ENCODE measurements at places on chromosomes 16 and 17.

DNA sequence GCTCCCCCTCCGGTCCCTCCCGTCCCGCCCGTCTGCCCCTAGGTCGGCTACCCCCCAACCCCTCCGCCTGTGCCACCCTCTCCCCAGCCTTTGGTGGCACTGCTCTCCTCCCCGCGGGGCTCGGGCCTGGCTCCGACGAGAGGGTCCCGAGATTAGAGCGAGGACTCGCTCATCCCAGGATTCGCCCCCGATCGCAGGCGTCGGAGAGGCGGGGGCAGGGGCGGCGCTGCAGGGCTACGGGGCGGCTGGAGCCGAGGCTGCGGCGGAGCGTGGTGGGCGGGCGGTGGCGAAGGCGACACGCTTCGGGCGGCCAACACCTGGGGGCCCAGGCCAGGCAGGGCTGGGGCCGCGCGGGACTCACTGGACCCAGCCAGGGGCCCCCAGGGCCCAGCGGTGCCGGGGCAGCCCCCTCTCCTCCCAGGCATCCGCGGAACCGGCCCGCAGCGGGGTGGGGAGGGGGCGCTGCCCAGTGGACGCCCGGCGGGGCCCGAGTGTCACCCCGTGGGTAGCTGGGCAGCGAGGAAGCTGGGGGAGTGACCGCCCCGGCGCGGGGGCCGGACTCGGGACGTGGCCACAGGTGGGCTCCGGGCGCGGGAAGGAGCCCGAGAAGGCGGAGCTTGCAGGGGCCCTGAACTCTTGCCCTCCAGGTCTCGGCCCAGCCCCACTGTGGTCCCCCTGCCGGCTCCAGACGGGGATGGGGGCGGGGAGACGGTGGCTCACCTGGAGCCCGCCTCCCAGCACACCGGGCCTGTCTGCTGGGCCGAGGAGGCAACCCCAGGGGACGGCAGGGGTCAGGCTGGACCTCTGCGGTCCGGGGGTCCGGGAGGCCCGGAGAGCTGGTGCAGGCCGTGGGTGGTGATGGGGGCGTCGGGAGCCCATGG lies 1.5 kb downstream of the MGAT5B start:
- no peak for DNase-seq

- DNase-seq = no peak
These were observed 3.5 kb upstream of the YPEL2 start for GRCh38 chr17:59327981-59328290.

GRCh38 chr16:4846503-4846900 lies 586 bp downstream of the GLYR1 start:
- DNase-seq = no peak

GRCh38 chr16:23974223-23974622 lies 138.4 kb downstream of the PRKCB start:
- DNase-seq = no peak

GRCh38 chr16:85844169-85844481 lies 44.6 kb downstream of the COX4I1 start:
- no peak for DNase-seq

DNA sequence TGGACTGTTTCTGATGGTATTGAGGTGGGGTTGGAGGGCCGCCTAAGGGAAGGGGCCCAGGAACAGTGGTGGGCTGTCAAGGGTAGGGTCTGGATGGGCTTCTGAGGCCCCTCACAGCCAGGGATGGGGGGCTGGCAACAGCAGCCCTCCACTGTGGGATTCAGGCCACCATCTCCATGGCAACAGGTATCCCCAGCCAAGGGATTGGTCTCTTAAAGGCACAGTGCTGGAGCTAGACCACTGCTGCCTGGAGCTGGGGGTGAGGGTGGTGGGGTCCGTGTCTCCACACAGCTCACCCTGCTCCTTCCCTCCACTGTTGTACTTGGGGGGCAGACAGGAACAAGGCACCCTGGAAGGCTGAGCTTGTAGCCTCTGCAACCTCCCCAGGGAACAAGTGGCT lies 41.8 kb downstream of the PSME3IP1 start:
- DNase-seq = no peak

- DNase-seq = no peak
These were observed 1.8 kb upstream of the WIPI1 start for GRCh38 chr17:68459037-68459639.

DNA sequence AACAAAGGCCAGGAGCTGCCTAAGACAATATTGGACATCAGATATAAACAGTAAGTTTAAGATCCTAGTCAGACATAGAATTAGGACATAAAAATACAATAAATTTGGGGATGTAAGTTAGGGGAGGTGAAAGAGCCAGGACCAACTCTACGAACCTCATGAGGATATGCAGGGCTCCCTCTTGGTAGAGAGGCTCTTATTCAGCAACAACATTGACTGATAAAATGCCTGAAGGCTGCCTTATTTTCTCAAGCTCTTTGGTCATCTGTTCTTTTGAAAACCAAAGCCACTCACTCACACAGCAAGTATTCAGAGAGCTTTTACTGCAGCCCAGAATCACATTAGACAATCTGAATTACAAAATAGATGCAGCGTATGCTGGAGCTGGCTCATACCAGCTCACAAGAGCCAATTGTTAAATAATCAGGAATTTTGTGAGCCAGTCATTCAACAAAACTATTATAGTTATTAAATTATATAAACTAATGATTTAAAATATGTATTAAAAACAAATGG lies 108.6 kb upstream of the CLEC3A start:
- no peak for DNase-seq

DNA sequence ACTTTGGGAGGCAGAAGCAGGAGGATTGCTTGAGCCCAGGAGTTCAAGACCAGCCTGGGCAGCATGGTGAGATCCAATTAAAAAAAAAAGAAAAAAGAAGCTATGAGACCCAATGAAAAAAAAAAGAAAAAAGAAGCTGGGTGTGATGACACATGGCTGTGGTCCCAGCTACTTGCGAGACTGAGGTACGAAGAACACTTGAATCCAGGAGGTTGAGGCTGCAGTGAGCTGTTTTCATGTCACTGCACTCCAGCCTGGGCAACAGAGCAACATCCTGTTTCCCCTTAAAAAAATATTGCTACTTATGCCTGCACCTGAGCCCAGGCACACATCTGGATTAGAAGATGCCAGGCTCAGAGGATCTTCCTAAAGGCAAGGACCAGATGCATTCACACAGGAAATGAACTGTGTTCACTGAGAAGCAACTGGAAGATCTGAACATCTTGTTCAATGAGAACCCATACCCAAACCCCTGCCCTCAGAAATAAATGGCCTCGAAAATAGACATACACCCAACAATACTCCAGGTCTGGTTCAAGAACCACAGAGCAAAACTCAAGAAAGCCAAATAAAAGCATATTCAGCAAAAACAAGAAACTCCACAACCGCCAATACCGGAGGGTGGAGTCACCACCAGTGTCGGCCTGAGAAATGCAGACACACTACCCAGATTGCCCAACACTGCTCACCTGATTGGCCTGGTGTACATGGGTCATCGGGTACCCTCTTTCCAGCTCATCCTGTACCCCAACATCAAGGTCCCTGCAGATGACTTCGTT lies 4.4 kb downstream of the RNF135 start:
- no peak for DNase-seq

DNA sequence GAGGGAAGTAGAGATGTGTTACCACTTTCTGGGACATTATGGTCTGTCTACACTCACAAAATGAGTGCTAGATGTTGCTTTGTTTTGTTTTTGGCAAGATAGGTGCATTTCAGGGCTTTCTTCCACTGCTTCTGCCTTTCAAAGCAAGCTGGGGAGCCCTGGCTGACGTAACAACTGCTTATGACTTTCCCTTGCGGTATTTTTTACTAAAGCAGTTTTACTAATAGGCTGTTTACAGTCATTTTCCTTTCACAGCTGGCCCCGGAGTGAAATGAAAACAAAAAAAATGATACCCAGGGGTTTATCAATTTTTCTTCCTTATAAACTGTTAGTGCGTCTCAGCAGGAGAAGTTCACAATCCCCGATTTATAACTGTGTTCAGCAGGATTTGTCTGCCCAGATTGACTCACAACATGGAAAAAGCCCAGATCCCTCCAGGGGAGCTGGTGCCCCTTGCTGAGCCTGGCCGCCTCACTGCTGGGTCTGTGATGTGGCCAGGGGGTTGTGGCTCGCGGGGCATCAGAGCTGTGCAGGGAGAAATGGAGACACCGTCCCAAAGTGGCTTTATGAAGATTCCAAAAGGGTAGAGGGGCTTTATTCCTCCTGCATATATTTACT lies 184.4 kb upstream of the HS3ST3A1 start:
- DNase-seq = no peak

DNA sequence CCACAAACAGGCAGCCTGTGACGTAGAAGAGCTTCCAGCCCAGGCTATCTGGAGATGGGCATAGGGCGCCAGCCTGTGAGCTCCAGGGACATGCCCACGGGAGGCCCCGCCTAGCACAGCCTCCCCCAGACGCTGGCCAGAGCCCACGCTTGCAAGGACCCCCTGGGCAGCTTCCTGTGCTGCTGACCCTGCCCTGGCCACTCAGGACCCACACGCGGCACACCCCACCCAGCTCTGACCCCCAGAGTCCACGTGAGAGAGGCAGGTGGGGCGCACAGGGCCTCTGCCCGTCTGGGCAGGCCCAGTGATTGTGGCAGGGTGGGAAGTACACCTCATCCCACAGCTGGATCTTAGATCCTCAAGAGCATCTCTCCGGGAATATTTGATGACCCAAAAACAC lies 3.9 kb downstream of the CYBC1 start:
- DNase-seq = no peak

DNA sequence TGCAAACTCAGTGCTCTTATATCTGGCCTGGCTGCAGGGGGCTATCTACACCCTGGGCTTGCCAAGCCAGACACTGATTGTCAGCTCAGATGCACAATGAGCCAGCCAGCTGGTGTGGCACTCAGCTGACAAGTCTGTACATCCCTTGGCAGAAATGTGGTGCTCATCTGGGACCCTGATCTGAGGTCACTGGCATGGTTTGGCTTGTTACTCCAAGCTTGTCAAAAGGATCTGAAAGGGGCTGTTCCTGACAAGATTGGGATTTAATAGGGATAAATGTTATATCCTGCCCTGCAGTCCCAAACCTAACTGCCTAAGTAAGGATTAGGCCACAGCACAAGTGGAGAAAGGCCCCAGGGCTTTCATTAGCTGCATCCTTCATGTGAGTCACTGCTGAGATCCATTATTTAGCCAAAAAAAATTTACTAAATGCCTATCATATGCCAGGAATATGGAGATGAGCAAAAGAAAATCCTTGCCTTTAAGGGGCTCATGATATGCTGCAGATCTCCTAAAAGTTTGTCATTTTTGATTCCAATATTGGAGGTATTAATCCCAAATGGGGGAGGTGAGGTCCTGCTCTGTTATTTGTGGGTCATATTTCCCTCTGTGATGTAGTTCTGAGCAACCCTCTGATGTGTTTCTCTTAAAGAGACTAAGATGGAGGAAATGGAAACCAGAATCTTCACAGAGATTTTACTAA lies 6.3 kb downstream of the SLC6A2 start:
- DNase-seq = no peak

- DNase-seq = no peak
These were observed 61.4 kb downstream of the NXN start for GRCh38 chr17:917941-918740.

- no peak for DNase-seq
These were observed 162.6 kb downstream of the SALL1 start for GRCh38 chr16:50988441-50988840.

- no peak for DNase-seq
These were observed 3.5 kb upstream of the CDC6 start for GRCh38 chr17:40284085-40284713.

DNA sequence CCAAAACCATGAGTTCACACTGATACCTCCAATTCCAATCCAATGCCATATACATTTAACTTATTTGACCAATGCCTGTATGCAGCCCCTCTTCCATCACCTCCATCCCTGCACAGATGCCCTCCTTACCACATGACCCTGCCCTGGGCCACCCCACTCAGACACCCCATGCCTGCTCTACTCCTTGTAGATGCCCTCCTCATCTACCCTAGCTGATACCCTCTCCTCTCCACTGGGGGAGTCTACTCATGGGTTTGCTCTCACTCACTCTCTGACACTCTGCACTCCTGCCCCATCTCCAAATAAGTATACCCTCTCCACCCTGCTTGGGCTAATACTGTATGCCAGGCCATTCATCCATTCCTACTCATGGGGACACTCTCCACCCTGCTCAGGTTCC lies 16.0 kb upstream of the CMTM4 start:
- no peak for DNase-seq

DNA sequence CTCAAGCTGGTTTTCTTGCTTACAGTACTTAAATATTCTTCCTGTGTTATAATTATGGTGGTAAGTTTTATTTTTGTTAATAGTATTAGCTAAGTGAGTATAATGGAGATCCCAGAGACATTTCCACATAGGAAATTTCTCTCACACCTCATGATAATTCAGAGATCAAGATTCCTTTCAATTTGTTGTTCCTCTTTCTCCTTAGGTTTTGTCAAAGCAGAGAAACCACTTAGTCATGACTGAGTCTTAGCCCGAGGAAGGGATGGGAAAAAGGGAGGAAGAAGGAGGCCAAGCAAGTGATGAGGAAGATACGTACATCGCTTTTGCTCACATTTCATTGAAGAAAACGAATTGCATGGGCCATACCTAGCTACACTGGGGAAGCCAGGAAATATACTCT lies 18.4 kb downstream of the ESRP2 start:
- no peak for DNase-seq

DNA sequence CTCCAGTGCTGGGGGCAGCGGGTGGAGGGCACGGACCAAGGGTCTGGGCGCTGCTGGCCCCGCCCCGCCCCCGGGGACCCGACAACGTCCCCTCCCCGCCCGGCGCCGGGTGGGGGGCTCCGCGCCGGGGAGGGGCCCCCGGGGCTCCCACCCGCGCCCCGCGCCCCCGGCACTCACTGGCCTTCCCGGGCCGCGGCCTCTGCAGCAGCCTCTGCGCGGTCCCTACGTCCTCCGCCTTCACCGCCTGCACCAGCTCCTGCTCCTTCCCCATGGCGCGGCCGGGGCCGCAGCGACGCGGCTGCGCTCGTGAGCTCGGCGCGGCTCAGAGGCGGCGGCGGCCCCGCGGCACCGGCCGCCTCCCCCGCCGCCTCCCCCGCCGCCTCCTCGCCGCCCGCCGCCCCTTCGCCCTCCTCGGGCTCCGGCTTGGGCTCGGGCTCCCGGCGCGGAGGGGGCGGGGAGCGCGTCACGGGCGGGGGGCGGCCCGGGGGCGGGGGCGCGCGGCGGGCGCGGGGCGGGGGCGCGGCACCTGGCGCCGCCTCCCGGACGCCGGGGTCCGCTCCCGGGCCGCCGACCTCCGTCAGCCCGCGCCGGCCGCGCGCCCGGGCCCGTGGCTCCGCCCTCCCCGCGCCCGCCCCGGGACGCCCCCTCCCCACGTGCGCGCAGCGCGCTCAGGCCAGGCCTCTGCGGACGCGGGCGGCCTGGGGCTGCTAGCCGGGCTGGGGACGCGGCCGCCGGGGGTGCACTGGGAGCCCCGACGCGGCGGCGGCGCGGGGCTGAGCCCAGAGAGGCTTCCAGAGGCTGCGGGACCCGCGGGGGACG lies at the start of gene CASKIN1:
Gene CASKIN1, minus strand, starts transcription at position 444 of the 819 bp plus-strand sequence. Its CDS starts 173 bp downstream, at position 271.
- no peak for DNase-seq

- no peak for DNase-seq
These were observed 230.3 kb downstream of the MAP2K4 start for GRCh38 chr17:12250973-12251372.

DNA sequence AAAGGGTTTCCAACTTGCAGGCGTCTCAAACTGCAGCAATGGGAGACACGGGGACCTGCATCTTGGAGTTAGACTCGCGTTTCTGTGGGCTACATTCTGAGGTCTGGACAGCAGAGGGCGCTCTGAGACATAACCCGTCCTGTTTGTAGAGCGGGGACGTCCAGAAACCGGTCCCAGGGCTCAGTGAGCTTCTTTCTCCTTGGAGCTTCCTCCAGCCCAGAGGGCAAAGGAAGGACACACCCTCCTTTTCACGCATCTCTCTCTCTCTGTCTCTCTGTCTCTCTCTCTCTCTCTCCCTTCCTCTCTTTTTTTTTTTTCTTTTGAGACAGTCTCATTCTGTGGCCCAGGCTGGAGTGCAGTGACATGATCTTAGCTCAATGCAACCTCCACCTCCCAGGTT lies 19.8 kb downstream of the COX4I1 start:
- peak; percentile 85 for DNase-seq
